ENCODE measurements at places on chromosomes 2 and 18.

DNA sequence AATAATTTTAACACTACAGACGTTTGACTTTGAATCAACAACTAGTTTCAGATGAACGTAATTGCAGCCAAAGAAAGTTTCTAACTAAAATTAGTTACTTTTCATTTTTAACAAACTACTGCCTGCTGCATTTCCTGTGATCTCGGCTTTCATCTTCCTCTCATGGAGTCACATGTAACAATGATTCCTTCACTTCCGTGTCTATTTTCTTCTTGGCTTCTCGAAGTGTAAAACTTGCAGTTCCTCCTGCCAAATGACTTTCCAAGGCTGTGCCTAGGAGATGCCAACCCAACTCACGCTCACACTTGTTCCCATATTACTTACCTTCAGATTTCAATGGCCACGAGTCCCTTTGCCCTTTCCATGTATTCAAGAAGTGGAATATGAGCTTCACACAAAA, 1406.3 kb upstream of the CELF4 start:
- DNase-seq: no peak

DNA sequence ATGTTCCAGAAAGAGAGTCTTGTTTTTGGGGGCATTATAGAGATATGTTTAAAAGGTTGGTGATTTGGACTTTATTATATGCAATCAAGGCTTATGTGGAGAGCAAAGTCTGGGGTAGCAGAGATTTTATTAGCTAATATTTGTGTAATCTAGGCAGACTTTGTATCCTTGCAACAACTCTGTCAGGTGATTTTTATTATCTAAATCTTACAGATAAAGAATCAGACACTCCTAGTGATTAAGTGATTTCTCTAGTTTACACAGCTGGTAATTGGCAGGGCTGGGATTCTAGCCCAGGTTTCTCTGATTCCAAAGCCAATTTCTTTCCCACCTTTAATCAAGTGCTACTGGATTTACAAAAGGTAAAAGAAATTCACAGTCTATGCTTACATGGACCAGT, 33.3 kb upstream of the NCK2 start:
- no peak for DNase-seq

GRCh38 chr2:200600549-200601225, 14.9 kb downstream of the AOX1 start:
- no peak for DNase-seq

- DNase-seq: no peak
Measured at GRCh38 chr2:186274936-186275575, 211.0 kb upstream of the ZC3H15 start.

DNA sequence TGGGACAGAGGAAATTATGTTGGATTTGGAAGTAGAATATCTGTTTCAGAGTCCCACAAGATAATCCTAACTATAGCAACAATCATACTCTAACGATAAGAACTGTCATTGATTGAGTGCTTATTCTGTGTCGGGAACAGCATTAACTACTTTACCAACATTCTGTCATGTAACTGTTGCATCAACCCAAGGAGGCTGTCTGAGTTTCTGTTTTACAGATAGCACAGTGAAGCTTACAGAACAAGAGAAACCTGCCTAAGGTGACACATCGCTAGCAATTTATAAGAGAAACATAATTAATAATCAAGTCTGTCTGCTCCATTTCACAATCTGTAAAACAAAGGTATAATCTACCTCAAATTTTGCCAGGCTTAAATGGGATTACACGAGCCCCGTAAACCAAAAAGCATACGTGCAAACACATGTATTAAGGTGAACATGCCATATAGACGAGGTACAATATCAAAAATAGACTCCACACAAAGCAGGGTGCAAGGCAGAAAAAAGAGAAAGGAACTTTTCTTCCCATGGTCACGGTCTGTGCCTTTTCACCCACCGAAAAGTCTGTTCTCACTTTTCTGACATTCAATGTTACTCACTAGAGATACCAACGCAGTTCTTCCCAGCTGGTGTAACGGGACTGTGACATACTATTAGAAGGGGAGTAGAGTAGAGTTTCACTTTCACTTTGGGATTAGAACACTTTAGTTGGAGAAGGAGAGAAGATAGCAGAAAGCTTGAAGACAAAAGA, 37.2 kb upstream of the SLC8A1 start:
- no peak for DNase-seq

GRCh38 chr2:215579809-215580208, 143.9 kb upstream of the FN1 start:
- no peak for DNase-seq

GRCh38 chr2:219783359-219783975, 156.0 kb downstream of the SLC4A3 start:
- no peak for DNase-seq

DNA sequence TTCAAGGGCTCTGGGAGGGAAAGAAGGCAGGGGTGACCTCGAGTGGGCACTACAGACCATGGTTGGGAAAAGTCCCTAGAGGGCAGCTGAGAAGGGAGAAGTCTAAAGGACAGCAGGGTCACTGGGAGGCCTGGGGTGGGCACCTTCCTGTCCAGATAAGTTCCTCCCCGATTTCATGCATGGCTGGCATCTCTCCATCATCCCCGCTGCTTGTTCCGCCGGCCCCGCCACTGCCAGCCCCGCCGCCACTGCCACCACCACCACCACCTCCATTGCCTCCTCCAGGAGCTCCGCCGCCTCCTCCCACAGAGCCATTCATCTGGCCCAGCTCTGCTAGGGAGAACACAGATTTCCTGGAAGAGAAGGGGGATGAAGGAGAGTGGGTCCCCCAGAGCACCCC, 53.6 kb downstream of the MTHFD2 start:
- DNase-seq: no peak

- no peak for DNase-seq
Measured at GRCh38 chr18:29226213-29226612, 1049.3 kb upstream of the CDH2 start.

- no peak for DNase-seq
Measured at GRCh38 chr2:159455330-159455918, 160.9 kb downstream of the BAZ2B start.

GRCh38 chr2:96684883-96685576, 42.5 kb downstream of the FER1L5 start:
- no peak for DNase-seq

GRCh38 chr2:75340560-75340959, 141.2 kb upstream of the TACR1 start:
- DNase-seq: no peak

DNA sequence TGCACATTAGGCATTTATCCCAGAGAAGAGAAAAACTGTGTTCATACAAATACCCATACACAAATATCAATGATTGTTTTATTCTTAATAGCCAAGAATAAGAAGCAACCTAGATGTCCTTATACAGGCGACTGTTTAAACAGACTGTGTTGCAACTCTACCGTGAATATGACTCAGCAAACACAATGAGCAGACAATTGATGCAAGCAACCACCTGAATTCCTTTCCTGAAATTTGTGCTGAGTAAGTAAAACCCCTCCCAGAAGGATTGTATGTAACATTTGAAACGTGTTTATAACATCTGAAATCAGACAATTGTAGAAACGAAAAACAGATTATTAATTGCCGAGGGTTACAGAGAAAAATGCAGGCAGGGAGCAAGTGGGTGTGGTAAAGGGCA, 621.9 kb upstream of the SOX11 start:
- DNase-seq: no peak

GRCh38 chr18:59345556-59345955, 13.5 kb downstream of the LMAN1 start:
- DNase-seq: no peak

DNA sequence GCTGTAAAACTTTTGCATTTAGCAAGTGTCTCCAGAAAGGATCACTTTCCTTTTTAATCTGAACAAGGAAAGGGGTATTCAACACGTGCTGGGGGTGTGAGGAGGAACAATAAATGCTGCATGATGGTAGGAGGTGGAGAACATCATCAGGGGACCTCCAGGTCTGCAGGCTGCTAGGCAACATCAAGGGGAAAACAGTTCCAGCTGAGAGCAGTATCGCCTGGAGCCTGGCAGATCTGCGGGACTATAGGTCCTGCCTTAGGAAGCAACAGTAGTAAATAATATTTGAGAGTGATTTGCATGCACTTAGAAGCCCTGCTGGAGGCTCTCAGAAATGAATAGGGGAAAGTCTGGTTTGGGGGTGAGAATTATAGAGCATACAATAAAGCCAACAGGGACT, 175.6 kb downstream of the SUCLG1 start:
- DNase-seq: no peak

GRCh38 chr18:50704357-50704940, 115.4 kb downstream of the MRO start:
- no peak for DNase-seq

DNA sequence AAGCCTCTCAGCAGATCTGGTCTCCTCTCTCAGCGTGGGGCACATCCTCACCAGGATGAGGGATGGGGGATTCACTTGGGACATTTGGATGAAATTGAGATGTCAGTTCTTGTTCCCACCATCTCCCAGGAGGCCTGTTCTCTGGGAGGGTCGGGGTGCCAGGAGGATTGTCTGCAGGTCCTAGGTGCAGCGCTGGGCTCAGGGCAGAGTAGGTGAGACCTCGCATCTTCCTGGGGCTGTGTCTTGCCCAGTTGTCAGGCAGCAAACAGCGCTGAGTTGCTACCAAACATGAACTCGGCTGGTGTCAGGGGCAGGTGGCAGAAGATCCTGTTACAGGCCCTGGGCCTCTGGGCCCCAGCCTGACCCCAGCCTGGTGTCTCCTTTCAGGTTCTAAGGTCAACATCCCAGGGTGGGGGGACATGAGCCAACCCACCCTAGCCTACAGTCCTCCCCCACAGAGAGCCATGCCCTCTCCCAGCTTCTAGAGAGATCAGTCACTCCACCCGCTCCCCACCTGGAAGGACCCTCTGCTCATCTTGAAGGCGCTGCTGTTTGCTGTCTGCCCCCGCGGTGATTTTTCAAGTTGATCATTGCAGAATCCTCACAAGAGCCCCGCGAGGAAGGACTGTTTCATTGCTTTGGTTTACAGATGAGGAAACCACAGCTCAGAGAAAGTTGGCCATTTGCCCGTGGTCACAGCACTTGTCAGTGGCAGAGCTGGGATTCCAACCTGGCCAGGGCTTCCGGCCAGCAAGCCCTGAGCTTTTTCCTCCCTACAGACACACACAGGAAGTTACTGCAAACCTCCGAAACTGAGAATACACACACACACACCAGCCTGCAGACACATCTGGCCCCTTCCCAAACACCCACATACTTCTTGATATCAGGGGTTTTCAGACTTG, 83.9 kb downstream of the STPG4 start:
- DNase-seq: peak; percentile 65

Data from CD4-positive, alpha-beta T cell treated with Interferon gamma for 1 hour (primary cell).